ENCODE measurements at places on chromosomes 2 and 18. TPM values are rescaled to one million over a fixed set of nuclear protein-coding genes. Genes with fewer than 3 reads are reported as not detected.

GRCh38 chr2:146661473-146662096 lies 1183.2 kb upstream of the ACVR2A start:
- DNase-seq = peak; percentile 42

Gene ASXL2
- total RNA-seq = 20.9 TPM

DNA sequence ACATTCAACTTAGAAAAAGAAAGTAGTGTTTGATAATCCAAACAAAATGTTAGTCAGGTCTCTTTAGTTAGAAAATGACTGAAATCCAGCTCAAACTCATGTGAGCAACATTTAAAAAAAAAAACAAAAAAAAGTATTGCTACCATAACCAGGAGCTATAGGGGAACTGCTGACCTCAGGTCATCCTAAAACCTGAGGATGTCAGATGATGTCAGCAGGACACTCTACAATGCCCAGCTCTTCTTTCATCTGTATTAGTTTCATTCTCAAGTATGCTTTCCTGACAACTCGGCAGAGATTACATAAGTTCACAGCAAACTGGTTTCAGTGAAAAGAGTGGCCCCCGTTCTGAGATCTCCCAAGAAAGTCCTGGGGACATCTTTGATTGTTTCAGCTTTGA lies 4.2 kb upstream of the ESCO1 start:
- DNase-seq = no peak

Gene KCNIP3
- total RNA-seq = 2.4 TPM

- peak; percentile 75 for DNase-seq
These were observed 217.1 kb downstream of the MREG start for GRCh38 chr2:215796140-215796855.

- DNase-seq = no peak
These were observed 158.9 kb downstream of the LDLRAD4 start for GRCh38 chr18:13377496-13377895.

Gene TMEM169
- total RNA-seq = 0.25 TPM

- no peak for DNase-seq
These were observed 66.5 kb downstream of the ABI2 start for GRCh38 chr2:203394519-203395227.

Gene EMILIN2
- total RNA-seq = 7.5 TPM

Gene MCEE
- total RNA-seq = 11.3 TPM

DNA sequence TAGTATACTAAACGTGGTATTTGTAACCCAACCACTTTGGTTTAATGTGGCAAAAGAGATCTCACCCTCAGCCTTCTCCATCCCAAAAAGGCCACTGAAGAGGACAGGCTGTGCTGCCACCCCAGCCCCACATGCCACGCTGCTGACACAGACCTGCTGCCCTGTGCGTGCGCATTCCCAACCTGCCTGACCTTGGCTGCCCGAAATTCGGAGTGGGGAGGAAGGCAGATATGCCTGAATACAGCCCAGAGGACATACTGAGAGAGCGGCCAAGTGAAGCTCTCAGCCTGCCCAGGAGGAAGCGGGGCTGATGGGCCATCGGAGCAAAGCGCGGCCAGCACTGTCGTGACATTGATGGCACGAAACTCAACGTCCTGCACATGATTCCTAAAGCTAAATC lies 70.0 kb downstream of the HDAC4 start:
- DNase-seq = no peak

DNA sequence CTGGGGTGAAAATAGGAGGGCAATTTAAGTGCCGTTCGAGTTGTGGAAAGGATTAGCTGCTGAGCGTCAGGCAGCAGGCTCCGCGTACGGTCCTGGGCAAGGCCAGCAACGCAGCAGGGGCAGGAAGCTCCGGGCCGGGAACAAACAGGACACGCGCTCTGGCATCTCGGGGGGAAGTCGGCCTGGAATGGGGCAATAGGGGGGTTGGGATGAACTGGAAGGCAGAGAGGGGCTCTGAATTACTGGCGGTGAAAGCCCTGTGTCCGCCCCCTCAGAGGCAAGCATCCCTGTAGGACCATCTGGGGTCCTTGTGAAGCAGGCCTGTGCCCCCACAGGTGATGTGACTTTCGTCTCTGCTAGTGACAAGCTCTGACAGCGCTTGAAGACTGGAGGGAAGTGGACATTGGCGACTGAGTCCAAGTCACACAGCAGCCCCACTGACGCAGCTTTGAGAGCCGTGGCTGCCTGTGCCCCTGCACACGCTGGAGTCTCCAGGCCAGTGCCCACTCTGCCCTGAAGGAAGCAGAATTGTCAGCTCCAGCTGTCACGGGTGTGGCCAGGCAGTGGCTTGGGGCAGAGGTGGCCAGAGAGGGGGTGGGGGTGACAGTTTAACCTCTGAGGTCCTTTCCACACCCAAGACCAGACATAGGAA lies 22.3 kb downstream of the GPR35 start:
- DNase-seq = no peak

- peak; percentile 17 for DNase-seq
These were observed 311.1 kb downstream of the TXNL1 start for GRCh38 chr18:56327191-56327885.

Gene FLACC1
- 1.3 TPM for total RNA-seq

GRCh38 chr2:157394928-157395327 lies 49.0 kb downstream of the CYTIP start:
- no peak for DNase-seq

DNA sequence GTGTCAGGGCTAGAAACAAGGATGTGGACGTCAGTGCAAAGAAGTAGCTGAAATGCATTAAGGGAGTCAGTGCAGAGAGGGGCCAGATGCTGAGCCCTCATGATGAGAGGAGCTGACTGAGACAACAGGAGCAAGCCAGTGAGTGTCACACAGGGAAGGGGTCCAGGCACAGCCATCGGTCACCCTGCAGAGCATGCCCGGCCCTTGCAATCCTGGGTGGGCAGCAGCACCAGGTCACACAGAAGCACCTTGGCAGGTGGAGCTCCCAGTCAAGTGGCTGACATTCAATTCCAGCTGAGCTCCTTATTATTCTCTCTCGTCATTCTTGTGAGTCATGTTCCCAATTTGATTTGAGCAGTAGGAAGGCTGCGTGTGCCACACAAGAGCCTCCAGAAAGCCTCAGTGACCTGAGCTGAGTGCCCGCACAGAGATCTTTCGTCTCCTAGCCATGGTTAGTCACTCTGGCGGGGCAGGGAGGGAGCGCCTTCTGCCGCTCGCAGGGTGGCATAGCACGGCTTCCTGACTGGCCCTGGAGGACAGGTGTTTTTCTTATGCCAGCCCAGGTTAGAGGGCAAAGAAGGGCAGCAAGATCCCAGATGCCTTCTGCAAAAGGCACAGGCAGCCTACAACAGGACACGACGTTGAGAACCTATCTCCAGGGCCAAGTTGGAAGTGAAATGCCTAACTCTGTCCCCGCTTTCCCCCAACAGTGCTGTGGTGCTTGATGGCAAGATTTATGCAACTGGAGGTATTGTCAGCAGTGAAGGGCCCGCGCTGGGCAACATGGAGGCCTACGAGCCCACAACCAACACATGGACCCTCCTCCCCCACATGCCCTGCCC lies 220.9 kb downstream of the ATAD2B start:
- no peak for DNase-seq

Gene TWIST2
- total RNA-seq = 135 TPM

DNA sequence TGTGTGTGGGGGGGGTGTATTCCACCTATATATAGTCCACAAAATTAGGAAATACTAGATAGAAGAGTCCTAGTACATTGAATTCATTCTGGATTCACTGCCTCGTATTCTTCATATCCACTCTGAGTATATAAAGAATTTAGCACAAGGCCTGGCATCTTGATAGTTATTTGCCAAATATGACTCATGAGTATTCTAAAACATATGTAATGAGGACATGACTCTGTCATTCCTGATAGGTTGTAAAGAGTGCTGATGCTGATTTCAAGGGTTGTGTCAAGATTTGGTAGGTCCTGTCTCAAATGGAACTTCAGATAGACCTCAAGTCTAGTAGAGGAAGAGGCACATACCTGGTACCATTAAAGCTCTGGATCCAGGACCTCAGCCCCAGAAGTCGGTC lies 173.4 kb upstream of the BOD1L2 start:
- no peak for DNase-seq

Gene HAAO
- total RNA-seq = 0.30 TPM

DNA sequence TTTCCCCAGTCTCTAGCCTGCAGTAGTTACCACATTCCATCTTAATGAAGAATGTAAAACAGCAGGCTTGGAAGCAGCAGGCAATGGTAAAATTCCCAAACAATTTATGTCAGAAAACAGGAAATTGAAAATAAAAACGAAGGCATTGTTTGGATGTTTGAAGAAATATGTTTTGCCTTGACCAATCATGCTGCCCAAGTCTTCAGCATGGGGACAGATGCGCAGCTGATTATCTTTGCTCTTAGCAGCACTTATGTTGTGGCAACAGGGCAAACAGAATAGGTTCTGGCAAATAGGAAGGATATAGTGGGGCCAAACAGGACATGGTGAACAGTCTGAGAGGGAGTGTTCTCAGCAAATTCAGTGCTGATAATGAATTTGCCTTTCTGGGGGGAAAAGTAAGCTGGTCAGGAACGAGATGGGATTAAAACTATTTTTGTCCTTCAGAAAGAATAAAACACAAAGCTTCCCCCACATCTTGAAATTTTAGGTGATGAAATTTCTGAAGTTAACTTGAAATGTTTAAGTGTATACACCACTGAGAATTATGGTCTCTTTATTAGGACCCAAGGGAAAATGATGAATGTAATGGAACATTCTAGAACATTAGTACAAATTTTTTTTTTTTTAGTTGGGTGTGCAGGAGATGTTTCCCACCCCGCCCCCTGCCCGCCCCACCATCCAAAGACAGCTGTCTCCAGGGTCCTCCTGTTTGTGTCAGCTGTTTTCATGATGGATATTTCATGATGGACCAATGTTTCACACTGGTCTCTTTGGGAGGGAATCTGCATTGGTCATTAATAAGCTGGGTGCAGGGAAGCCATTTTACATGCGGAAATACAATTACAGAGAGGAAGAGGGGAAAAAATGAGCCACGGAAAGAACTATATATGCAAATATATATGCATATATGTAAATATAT lies 239.5 kb upstream of the REV1 start:
- peak; percentile 17 for DNase-seq

DNA sequence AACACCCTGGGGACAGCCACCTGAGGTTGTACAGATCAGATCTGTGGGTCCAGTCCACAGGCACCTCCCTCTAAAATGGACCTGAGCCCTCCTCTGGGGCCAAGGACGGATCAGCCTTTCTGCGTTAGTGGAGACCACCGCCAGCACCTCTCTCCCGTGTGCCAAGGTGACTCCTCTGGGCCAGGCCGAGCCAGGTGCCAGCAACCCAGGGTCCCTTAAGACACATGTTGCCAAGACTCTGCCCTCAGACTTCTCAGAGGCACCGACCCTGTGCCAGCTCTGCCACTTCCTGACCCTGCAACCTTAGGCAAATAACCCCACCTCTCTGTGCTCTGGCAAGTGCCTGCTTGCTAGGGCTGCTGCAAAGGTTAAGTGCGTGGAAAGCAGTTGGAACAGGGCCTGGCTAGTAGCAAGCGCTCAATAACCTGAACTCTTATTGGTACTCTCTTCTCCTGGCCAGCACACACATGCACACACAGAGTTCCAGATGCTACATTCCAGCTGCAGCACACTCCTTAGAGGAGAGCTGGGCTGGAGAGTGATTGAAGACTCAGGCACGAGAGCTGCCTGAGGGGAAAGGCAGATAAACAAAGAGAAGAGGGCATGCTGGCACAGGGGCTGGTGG lies 105.6 kb downstream of the TNS1 start:
- no peak for DNase-seq

- no peak for DNase-seq
These were observed 488.8 kb upstream of the RAB6C start for GRCh38 chr2:129490641-129491040.

GRCh38 chr2:88590998-88591613 lies 36.2 kb downstream of the EIF2AK3 start:
- DNase-seq = peak; percentile 56

Gene GKN2
- not detected for total RNA-seq

DNA sequence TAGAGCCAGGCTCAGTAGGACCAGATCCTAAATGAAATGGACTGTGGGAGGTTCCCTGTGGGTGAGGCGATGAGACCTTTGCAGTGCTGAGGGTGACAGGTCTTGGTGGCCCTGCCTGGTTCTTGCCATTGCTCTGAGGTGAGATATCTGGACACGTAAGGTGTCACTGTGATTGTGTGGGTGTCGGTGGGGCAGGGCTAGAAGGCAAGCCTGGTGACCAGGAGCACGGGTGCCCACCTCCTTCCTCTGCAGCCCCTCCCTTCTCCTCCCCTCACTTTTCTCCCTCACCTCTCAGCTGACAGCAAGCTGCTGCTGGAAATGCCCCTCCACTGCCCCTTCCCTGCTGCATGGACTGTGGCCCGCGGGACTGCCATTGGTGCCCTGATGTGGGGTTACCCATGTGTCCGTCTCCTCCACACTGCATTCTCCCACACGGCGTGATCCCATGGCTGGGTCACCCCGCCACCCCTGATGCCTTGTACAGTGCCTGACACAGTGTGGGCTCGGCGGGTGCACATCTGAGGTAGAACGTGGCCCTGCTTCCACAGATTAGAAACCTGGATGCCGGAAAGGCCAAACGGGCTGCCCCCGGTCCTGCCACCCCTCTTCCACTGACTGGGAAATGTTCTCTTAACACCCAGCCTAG lies 55.6 kb upstream of the FOSL2 start:
- DNase-seq = no peak

DNA sequence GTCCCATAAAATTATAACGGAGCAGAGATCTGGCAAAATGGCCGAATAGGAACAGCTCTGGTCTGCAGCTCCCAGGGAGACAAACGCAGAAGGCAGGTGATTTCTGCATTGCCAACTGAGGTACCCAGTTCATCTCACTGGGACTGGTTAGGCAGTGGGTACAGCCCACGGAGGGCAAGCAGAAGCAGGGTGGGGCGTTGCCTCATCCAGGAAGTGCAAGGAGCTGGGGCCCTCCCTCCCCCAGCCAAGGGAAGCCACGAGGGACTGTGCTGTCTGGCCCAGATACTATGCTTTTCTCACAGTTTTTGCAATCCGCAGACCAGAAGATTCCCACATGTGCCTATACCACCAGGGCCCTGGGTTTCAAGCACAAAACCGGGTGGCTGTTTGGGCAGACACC lies 22.8 kb downstream of the ICA1L start:
- DNase-seq = no peak

- DNase-seq = no peak
These were observed 57.2 kb downstream of the SOX11 start for GRCh38 chr2:5749347-5749746.

- no peak for DNase-seq
These were observed 110.2 kb upstream of the GPC1 start for GRCh38 chr2:240325016-240326007.
